NCI-H748 treated with DMSO at 0.1 percent for 48 hours (cell line): ENCODE measurements at places on chromosomes 7 and 10.

DNA sequence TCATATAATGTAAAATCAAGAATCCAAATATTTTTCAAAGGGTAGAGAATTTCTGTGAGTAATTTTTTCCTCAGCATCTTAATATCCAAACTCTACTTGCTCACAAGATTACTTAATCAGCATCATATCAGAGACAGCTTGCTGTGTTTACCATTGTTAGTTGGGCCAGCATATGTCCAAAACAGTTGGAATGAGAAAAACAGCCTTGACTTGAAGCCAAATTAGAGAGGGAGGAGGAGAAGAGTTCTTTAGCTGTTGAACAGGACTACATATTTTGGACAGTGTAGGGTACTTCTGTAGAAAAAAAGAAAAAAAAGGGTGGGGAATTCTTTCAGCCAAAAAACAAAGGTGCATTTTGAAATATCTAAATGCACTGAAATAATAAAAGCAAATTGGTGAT is 69.8 kb downstream of the HDAC9 start:
- no peak for DNase-seq

DNA sequence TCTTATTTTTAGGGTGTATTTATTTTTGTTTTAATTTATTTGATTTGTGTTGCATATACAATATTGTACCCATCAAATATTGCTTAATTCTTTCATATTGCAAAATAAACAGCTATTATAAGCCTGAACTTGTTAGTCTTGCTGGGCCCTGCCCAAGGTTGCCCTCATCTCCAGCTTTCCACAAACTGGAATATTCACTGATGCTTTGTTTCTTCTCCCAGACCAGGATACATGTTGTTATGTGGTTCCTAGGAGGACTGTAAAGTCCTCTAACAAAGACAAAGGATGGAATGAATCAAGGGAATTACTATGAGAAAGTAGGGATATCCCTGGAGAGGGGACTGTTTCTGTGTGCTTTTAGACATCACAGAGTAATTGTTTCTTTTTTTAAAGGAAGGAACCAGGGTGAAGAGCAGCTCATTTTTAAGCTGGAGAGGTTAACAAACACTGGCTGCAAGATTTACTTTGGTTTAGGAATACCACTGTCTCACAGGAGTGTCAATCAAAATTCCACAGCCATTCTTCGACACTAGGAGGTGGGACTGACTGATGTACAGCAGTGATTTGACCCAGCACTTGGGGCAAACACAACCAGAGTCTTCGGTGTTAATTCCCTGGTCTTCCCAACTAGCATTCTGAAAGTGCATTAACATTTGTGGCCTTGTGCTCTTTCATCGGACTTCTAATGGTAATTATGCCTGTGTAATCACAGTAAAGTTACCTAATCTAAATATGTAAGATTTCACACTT is 14.8 kb upstream of the CD36 start:
- no peak for DNase-seq

DNA sequence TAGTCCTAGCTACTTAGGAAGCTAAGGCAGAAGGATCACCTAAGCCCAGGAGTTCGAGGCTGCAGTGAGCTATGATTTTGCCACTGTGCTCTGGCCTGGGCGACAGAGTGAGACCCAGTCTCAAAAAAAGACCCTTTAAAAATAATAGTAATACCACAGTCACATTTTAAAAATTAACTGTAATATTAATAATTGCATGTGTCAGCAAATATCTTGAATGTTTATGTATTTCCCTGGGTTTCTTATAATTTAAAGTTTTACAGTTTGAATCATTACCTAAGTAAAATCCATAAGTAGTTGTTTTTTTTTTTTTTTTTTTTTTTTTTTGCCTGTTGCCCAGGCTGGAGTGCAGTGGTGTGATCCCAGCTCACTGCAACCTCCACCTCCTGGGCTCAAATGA is 69.2 kb downstream of the LYZL2 start:
- DNase-seq = no peak

GRCh38 chr10:101261702-101262101 is 32.4 kb upstream of the LBX1 start:
- no peak for DNase-seq
